NCI-H2029 treated with DMSO at 0.1 percent for 48 hours (cell line): ENCODE measurements at places on chromosomes 6 and 20.

DNA sequence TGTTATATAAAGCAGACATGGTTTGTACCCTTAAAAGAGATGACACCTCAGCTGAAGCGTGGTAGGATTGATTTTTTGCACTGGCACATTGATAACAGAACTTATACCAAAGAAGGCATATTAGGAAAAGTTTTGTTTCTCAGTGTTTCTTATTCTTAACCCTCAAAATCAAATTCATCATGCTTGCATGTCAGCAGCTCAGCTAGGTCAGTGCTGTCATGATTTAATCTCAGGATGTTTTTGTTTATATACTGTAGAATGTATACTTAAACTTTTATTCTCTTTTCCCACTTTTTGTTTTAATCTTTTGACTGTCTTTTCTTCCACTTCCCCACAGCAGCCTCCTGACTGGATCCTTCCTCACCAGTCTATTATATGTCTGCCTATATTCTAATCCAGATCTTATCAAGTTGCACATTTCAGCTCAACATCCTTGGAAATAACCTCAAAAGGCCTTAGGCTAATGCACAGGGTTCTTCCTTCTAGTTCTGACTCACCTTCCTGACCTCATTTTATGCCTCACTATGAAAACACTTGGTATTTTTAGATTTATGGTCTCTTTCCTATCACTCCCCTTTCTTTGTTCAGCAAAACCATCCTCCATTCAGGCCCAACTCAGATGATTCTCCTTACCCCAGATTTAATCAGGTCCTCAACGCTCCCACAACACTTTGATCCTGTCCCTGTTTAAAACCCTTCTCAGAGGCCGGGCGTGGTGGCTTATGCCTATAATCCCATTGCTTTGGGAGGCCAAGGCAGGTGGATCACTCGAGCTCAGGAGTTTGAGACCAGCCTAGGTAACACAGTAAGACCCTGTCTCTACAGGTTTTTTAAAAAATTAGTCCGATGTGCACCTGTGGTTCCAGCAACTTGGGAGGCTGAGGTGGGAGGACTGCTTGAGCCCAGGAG, 7.2 kb downstream of the HEBP2 start:
- no peak for DNase-seq

DNA sequence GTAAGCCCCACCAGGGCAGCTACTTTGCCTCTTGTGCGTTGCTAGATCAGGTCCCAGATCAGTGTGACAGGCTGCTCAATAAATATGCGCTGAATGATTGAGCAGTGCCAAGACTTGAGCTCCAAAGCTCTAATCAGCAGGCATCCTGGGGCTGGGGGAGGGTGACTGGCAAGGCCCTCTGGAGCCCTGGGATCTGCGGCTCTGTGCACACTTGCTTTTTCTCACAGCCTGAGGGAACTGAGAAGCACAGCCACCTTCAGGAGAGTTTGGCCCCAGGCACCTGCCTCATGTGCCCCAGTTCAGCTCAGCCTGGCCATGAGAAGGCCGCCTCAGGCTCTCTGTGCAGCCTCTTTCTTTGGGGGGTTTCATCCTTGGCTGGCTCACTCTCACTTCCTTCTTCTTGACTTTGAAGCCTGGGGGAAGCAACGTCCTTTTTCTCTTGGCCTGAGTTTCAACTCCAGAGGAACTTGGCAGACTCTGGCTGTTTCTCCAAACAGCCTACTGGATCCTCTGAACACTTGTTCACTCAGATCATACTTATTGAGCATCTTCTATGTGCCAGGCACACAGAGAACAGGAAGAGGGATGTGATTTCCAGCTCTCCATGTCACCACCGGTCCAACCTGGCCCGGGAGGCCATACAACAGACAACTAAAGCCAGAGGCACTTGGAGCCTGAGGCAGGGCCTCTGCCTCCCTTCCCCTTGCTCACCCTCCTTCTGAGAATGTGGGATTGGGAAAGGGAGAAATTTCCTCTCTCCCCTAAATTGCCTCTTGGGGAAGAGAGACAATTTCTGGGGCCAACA, 114.0 kb downstream of the VEGFA start:
- no peak for DNase-seq

DNA sequence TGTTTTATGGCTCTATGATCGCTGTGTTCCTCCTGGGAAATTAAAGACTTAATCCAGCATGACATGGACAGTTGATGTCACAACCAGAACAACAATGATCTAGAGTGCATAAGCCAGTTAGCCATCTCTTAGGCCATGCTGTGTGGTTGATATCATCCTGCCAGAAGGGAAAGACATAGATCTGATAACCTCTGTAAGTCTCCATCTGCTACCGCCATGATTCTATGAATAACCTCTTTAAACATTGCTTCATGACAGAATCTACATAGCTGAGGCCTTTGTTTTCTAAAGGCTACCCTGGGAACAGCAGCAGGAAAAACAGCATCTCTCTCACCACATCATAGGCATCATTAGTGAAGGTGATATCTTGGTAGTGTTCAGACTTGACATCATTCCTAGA, 117.6 kb upstream of the PHACTR1 start:
- no peak for DNase-seq

- DNase-seq = no peak
These were observed 21.4 kb upstream of the RIPOR2 start for GRCh38 chr6:24957199-24957598.

GRCh38 chr6:82337688-82338257, 25.8 kb upstream of the TPBG start:
- DNase-seq = peak; percentile 100

GRCh38 chr6:148364056-148364824, 21.6 kb downstream of the SASH1 start:
- DNase-seq = no peak

DNA sequence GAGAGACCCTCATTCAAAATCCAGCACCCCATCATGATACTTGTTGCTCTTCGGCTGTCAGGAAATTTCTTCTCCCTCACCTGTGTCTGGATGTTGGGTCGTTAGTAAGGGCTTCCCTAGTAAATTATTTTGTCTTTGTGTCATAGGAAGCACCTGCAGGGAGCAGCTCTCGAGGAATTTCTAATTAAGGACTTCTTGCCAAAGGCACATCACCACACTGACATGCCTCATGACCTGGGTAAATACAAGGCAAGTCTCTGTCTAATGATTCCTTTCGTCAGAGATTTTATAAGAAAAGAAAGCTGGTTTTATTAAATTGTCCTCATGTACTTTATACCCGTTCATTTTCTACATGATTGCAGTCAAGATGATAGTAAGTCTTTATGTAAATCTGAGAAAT, at the start of gene NOX3:
Gene NOX3, minus strand, starts transcription at position 74 of the 400 bp plus-strand sequence. Its CDS starts 39 bp downstream, at position 35.
- no peak for DNase-seq
